Sigmoid colon (tissue), 7 donors: ENCODE measurements at places on chromosomes 5 and 9. TPM values are rescaled to one million over a fixed set of nuclear protein-coding genes. Genes with fewer than 3 reads are reported as not detected.

FOXD4 gene
- total RNA-seq: 1.1 TPM

DNA sequence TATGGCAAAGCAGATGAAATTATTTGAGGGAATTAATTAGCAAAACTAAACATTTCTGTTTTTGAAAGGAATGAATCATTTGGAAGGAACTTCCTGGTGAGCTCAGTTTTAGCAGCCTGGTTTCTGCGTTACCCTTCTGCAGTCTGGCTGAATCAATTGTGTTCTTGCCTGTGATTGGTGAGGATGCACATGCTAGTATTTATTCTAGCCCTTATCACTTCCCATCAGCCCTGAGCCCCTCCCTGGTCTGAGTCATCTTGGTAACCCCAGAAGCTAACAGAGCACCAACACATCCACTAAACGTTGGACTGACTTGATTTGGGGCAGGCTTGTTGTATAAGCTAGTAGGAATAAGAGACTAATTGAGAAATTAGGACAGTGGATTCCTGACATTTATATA lies 6.6 kb downstream of the TJP2 start:
- no peak for DNase-seq

- DNase-seq: no peak
These were observed 142.4 kb upstream of the ZNF608 start for GRCh38 chr5:124888622-124889485.

GRCh38 chr5:123753937-123754891 lies 242.2 kb downstream of the CSNK1G3 start:
- no peak for DNase-seq

DNA sequence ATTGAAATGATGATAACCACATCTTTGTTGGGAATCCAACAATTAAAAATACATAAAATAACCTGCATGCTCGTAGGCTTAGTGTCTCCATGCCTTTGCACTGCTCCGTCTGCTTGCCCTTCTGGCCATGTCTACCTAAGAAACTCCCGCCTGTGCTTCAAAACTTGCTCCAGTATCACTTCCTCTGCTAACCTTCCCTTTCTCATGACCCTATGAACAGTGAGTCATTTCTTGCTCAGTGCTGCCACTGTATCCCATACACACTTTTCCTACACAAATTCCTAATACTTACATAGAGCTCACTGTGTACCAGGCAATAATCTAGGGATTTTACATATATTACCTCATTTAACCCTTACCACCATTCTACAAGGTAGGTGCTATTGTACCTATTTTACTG lies 33.5 kb downstream of the TMEM245 start:
- DNase-seq: no peak
